ENCODE measurements at places on chromosomes 11 and 22.

DNA sequence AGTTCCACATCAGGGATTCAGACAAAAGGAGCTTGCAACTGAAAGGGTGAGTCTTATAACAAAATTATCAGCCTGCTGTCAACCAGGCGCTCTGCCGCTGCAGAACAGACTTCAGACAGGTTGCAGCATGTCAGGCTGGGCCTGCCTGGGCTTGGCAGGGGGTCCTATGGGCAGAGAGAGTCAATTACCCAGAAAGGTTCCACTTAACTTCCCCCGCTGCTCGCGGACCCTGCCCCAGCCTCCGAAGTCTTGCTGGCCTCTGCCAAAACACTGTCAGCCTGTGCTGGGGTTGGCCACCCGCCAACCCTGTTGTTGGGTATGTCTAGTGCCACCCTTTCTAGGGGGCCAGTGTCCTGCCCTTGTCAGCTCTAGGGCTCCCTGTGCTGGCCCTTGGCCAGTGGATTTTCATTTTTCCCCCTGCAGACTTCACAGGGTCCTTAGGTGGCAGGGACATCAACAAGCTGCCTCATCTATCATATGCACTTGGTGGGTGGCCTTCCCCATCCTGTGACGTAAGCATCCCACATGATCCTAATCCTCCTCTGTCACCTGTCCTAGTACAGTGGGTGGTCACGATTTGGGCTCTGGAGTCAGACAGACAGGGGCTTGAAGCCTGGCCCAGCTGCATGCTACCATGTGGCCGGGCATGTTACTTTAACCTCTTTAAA, 166.5 kb upstream of the CADM1 start:
- no peak for DNase-seq

GRCh38 chr11:122337241-122337640, 221.2 kb upstream of the BLID start:
- no peak for DNase-seq

DNA sequence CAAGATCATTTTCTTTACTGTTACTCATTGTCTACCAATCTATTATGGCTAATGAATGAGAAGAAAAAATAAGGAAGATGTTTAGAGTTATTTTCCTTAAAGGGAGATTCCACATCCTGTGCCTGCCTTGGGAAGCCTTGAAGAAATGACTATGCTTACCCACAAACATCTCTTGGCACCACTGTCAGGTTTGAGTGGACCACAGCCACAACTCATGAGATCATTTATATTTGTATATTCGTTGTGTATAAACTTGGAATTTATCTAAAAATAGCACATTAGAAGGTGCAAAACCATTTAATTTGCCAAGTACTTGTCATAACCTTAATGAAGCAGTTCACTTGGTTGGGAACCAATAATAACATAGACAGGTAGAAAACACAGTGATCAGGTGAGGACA, 740.8 kb downstream of the DLG2 start:
- no peak for DNase-seq

GRCh38 chr11:17333799-17334586, 17.6 kb upstream of the NCR3LG1 start:
- DNase-seq = no peak

GRCh38 chr11:3962406-3962840, 107.0 kb downstream of the STIM1 start:
- DNase-seq = no peak

DNA sequence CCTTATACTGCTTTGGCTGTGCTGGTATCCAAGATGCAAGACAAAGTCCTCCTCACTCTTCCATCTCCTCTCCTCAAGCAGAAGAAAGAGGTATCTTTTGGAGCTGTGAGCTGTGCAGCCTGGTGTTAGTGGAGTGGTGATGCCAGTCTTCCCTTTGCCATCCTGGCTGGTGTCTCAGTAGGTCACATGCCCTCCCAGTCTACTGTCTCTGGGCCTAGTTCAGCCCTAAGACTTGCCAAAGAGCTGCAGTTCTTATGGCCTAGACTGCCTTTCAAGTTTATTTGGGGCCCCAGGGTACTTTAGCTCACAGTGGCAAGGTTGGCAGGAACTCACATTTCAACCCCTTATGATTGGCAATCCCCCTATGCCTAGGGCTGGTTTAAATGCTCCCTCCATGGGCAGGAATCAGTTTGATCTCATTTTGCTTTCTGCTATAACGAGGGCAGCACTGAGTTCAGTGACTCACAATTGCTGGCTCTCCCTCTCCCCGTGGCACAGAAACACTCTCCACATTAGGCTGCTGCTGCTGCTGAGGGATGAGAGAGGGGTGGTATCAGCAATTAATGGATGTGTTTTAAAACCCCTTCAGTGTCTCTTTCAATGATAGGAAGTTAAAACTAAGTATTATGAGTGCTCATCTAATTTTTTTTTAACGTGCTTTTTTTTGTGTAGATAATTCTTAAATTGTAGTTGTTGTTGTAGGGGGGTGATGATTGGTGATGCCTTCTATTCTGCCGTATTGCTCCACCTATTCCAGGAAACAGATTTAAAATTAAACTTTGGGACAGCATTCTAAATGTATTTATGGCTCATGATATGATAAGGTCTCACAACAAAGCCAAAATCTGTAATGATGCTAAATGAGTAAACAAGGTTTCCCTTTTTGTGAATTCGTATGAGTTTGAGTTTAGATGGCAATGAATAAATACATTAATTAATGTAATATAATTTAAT, 1295.0 kb downstream of the JRKL start:
- DNase-seq = no peak

DNA sequence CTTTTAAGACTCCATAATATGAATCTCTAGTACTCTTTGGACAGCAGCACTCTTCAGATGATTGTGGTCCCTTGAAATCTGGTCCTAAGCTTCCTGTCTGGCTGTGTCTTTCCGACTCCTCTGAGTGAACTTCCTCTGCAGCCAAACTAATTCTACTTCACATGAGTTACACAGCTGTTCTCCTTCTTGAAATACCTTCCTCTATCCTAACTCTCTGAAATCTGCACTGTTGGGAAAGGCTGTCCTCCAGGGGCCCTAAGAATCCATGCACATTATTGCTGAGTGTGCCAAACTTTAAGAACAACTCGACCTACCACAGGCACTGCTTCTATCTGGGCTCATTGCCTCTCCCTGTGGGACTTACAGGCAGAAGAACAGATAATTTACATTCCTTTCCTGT, 217.3 kb upstream of the ARHGAP42 start:
- DNase-seq = no peak

- no peak for DNase-seq
Observed at GRCh38 chr22:40473703-40474102, 103.3 kb downstream of the SGSM3 start.

- DNase-seq = no peak
Observed at GRCh38 chr11:74822170-74822569, 73.5 kb downstream of the RNF169 start.

- DNase-seq = no peak
Observed at GRCh38 chr11:95515371-95515770, 274.2 kb downstream of the FAM76B start.

DNA sequence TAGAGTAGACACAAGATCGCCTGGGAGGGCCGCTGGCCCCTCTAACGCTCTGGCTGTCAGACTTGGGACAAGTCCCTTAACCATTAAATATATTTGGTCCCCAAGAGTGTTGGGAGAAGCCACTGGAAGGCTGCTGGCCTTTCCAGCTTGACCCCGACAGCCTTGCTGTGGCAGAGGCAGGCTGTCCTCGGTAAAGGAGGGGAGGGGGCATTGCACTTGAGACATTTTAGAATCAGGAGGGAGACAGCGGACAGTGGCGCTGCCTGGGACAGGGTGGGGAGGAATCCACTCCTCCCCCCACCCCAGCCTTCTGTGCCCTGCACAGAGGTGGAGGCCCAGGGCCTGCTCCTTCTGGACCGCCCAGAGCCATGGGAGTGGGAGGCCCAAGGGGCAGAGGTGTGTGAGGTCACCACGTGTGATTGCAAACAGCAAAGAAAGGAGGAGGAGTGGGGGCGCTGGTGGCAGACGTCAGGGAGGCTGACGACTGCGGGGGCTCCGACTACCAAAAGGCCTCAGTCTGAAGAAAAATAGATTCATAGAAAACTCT, 28.9 kb downstream of the APOL1 start:
- DNase-seq = no peak

GRCh38 chr11:20113149-20113438, 47.2 kb downstream of the DBX1 start:
- no peak for DNase-seq

DNA sequence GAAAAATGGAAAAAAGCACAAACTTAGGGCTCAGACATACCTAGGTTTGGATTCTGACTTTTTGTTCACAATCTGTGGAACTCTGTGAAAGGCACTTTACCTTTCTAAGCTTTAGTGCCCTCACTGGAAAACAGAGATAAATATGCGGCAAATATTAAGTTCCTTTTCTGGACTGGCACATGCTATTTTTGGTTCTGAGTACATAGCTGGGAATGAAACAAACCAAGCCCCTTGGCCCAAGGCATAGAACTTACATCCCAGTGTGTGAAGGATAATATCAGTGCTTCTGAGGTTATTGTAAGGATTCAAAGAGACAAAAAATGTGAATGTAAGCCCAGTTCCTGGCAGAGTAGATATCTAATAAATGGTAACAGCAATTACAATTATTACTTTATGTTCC, 227.5 kb downstream of the ADAMTS15 start:
- DNase-seq = no peak

DNA sequence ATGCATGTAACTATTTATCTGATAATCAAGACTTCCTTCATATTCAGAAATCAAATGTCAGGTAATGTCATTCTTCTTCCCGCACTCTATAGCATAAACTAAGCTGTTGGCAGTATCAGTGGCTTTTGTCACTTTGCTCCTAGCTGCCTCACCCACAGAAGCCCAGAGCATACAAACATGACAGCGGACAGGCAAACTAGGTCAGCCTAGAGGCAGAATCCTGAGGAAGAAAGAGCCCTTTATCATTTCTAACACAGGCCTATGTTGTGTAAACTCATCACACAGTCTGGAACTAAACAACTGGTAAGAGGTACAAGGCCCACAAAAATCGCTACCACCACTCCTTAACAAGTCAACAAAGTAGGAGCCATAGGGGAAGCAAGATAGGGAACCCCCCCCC, 21.0 kb downstream of the GUCY1A2 start:
- DNase-seq = no peak

- DNase-seq = no peak
Observed at GRCh38 chr22:27870234-27871191, 48.5 kb downstream of the PITPNB start.

DNA sequence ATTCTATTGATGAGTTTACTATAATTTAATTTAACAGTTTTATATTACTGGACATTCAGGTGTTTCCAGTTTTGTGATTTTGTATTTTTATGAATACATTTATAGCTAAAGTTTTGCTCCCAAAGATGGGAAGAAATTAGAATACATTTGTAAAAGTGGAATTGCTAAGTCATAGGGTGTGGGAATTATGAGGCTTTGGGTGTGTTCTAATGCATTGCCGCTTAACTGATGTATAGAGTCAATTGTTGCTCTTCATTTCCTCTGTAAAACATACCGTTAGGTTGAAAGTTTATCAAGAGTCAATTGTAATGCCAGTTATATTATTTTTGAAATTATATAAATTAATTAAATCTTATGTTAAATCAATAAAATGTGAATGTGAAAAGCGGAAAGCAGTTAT, 16.2 kb downstream of the PAAF1 start:
- no peak for DNase-seq

- no peak for DNase-seq
Observed at GRCh38 chr11:119339589-119340334, 921 bp downstream of the C1QTNF5 start.

GRCh38 chr11:130050257-130050656, 19.4 kb upstream of the APLP2 start:
- no peak for DNase-seq

DNA sequence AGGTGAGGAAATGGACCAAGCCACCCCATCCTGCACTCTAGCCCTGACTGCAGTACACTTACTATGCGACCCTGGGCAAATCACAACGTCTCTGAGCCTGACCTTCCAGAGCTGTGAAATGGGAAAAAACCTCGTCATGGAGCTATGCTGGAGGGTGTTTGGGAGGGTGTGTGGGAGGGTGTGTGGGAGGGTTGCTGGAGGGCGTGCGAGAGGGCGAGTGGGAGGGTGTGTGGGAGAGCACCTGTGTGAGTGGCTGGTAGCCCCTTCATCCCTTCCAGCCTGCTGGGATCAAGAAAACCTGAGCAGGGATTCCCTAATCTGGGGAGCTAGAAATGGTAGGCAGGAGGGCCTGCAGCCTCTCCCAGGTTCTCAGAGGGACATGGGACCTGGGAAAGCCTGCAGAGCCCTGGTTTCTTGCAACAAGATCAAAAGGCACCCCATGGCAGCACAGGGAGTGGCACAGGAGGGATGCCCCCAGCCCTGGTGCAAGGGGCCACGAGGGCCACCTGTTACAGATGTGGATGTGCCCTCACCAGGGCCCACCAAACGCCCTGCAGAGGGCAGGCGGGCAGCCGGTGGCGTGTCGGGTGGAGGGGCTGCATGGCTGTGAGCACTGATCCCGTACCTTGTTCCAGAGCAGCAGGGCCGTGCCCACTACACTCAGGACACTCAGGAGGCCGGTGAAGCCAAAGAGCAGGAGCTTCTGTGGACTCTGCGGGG, 23.2 kb downstream of the NFAM1 start:
- DNase-seq = no peak

GRCh38 chr11:73415854-73416615, 39.8 kb downstream of the RELT start:
- DNase-seq = no peak

DNA sequence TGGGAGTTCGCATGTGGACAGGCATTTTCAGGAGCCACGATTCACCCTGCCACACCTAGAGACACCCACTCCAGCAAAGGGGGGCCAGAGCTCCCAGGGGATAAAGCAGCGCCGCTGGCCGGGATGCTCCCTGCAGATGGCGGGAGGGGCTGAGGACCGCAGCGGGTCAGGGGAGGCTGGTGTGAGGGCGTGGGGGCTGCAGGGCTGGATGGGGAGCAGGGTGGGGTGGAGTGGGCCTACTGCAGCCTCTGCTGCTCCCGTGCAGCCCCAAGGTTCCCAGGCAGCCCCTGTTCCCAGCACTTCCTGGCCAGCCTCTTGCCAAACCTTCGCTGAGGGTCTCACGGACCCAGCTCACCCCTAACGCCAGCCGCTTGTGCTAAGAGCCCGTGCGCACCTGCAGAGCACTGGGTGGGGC, 13.0 kb downstream of the MUC5B start:
- no peak for DNase-seq

GRCh38 chr11:95739108-95739938, 50.3 kb downstream of the FAM76B start:
- DNase-seq = no peak

All from stimulated activated CD8-positive, alpha-beta memory T cell treated with anti-CD3 and anti-CD28 coated beads, Interleukin-4, amount 100 ng/mL, for 1 hour (primary cell).